ENCODE measurements at places on chromosomes 7 and 10.

GRCh38 chr7:97555857-97556421, 175.9 kb upstream of the TAC1 start:
- DNase-seq: no peak

DNA sequence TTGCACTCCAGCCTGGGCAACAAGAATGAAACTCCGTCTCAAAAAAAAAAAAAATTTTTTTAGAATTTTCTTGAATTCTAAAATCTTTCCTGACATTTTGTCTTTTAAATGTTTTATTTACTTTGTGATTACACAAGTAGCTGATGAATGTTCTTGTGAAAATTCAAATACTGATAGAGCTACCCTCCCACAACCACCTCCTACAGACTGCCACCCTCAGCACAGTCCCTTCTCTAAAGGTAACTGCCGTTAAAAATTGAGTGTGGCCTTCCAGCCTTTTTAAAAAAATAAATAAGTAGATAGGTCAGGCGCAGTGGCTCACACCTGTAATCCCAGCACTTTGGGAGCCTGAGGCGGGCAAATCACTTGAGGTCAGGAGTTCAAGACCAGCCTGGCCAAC, 15.1 kb downstream of the ENO4 start:
- DNase-seq: no peak

DNA sequence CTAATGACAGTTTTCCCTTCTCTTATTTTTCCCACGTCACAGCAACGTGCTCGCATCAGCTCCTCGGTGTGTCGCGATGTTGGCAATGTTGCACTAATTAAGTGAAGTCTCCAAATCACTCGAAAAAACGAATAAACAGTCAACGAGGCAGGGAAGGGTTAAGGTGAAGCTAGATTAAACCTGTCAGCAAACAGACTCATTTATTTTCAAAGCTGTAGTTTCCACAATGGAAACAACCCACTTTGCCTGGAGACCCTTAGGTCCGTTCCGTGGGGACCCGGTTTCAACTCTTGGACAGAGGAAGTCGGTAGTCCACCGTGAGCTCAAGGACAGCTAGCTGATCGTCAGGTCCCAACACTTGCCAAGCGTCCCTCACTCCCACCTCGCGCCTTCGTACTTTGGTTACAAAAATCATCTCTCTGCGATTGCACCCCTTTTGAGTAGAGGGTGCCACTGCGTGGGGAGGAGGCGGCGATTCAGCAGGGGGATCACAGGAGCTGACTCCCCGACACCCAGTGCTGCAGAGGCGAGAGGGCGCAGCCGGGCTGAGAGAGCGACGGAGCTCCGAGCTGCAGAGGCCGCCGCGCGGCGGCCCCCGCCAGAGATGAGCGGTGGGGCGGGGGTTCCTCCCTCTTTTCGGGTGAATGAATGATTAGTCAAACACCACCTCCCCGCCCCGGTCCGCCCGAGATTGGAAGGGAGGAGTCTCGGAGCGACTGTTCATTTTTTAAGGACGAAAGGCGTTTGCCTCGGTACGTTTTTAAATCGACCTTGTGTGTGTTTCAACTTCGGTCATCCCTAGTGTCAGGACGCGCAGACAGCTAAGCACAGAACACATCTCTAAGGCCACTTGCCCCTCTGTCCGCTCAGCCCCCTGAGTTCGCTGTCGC, 1.3 kb upstream of the BMPER start:
- no peak for DNase-seq

- DNase-seq: no peak
These were observed 73.2 kb downstream of the WNT2 start for GRCh38 chr7:117249696-117250095.

All from effector CD8-positive, alpha-beta T cell (primary cell).